ENCODE measurements at places on chromosomes 2 and 18.

DNA sequence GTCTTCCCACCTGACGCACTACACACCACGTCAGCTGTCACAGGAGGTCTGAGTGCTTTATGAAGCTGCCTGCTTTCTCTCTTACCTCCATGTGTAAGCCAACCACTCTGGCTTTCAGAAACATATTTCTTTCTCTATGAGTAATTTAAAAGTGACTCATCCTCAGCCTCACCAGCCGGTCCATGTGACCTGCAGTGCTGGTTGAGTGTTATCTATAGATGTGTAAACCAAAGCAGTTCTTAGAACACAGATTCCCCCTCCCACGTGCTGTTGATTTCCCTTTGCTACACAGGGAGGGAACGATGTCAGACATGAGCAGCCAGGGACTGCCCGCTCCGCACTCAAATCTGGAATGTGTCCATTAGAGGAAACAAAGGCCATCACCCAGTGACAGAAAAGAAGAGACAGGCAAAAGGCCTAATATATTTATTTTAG is 157.8 kb downstream of the BCL2 start:
- H3K4me3 ChIP-seq, result no peak overlapping the region
- peaks cover 6% of the 10 kb centered on the region for H3K4me1 ChIP-seq
- peaks cover 10% of the 10 kb centered on the region for H3K27me3 ChIP-seq
- H3K36me3 ChIP-seq, result peaks cover 1% of the 10 kb centered on the region

- no peak within 1 kb of the TSS for H3K4me3 ChIP-seq
- no peak within 1 kb of the TSS for H3K27ac ChIP-seq
- H3K36me3 ChIP-seq, result no peaks in the 10 kb centered on the region
- peaks cover 4% of the 10 kb centered on the region for H3K4me1 ChIP-seq
Measured at GRCh38 chr2:127645395-127646291, at the start of gene GPR17. GPR17 (plus strand) TSS chr2:127646153; CDS start chr2:127650736, 4,583 bp downstream.

- H3K27me3 ChIP-seq, result peaks cover 76% of the 10 kb centered on the region
- no peak overlapping the region for H3K4me3 ChIP-seq
- DNase-seq, result no peak
- H3K36me3 ChIP-seq, result no peaks in the 10 kb centered on the region
Measured at GRCh38 chr2:65655000-65655399, 222.6 kb upstream of the SPRED2 start.

DNA sequence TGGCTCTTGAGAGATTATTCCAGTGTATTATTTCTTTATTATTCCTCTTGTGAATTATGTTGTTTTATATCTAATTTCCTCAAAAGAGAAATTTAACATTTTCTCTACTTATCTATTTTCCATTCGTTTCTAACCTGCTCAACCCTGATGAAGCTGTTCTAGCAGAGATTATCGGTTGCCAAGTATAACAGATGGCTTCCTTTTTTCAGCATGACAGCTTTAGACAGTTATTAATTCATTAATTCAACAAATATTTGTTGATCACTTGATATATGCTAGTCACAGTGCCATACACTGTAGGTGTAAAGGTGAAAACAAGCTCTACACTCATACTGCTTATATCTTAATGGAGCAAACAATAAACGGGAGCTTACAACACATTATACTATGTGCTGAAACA is 137.9 kb upstream of the UBE2E3 start:
- no peaks in the 10 kb centered on the region for H3K27me3 ChIP-seq
- H3K36me3 ChIP-seq, result no peaks in the 10 kb centered on the region
- H3K4me3 ChIP-seq, result no peak overlapping the region
- H3K27ac ChIP-seq, result no peak overlapping the region

- DNase-seq, result no peak
- no peak overlapping the region for H3K4me3 ChIP-seq
- peaks cover 11% of the 10 kb centered on the region for H3K27me3 ChIP-seq
Measured at GRCh38 chr2:241223211-241224017, 34.9 kb downstream of the ANO7 start.

DNA sequence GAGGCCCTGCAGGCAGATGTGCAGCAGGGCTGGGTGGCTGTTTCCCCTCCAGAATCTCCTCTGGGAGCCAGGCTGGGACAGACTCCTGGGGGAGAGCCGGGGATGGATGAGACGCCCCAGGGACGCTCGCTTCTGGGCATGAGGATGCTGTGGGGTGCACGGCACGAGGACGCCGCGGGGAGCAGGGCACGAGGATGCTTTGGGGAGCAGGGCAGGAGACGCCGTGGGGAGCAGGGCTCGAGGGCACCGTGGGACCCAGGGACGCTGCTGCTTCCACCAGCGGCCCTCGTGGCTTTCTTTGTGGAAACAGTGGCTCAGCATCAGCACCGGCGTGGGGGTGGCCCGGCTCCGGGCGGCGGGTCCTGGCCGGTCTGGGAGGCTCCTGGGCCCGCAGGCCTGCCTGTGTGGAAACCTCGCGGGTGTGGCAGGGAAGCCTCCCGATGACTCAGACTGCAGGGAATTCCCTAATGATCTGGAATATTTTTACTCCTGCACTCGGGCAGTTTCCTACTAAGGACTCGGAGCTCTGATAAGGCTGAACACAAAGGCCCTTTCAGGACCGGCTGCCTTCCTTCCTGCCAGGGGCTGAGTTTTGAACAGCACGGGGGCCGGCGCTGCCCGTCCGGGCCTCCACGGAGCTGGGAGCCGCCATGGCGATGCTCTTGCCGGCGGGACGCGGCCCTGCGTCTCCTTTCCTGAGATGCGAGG is 62.6 kb downstream of the NFATC1 start:
- H3K27me3 ChIP-seq, result no peaks in the 10 kb centered on the region
- peak; percentile 29 for DNase-seq
- H3K4me3 ChIP-seq, result no peak overlapping the region

DNA sequence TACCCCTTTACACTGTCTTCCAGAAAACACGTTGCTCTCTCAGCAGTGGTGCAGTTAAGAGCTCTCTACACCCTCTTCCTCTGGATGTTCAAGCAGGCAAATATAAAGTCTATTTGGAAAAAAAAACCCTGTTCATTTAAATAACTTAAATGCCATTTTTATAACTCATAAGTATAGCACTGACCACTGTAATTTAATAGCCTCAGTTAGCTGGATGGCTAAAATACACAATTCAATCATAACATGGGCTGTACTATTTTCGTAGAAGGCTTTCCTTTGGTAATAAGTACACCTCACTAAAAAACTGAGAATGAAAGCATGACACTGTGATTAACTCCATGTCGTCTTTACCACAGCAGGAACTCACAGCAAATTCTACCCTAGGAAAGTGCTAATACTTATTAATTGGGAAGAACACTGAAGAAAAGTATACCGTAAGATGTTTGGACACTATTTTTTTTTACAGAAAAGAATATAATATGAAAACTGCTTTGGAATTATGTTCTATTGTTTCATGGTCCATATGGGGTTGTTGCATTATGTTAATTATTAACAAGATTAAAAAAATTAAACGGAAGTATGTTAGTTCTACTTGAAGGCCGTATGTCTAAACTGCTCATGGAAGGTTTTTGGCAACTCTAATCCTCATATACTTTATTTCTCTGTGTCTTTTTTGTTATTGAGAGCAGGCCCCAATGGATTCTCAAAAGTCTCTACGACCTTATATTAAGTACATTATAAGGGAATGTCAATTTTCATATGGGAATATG is 269.1 kb downstream of the ZNF385B start:
- H3K27me3 ChIP-seq, result no peaks in the 10 kb centered on the region
- H3K4me3 ChIP-seq, result no peak overlapping the region
- no peaks in the 10 kb centered on the region for H3K4me1 ChIP-seq

DNA sequence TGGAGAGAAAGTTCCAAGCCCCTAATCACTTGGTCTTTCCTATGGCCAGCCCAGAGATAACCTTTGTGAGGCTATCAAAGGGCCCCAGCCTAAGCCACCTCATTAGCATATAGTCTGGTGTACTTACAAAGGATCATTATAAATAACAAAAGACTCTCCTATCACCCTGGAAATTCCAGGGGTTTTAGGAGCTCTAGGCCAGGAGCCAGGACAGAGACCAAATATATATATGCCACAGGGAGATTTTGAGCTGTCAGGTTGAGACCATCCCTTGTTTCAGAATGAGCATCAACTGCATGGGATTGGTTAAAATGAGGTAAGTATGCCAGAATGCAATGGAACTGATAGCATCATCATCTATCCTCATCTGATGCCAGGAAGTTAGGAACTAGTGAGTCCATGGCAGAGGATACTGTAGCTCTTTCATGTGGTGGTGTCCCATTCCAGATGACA is 32.1 kb upstream of the CHRNA1 start:
- no peak for DNase-seq
- peak overlapping the region; percentile 57 for H3K27ac ChIP-seq
- peaks cover 14% of the 10 kb centered on the region for H3K36me3 ChIP-seq
- H3K27me3 ChIP-seq, result no peaks in the 10 kb centered on the region
- no peak overlapping the region for H3K4me3 ChIP-seq

GRCh38 chr2:54428108-54428831 is 27.9 kb upstream of the SPTBN1 start:
- H3K4me3 ChIP-seq, result no peak overlapping the region
- H3K27me3 ChIP-seq, result peaks cover 5% of the 10 kb centered on the region
- H3K36me3 ChIP-seq, result no peaks in the 10 kb centered on the region

DNA sequence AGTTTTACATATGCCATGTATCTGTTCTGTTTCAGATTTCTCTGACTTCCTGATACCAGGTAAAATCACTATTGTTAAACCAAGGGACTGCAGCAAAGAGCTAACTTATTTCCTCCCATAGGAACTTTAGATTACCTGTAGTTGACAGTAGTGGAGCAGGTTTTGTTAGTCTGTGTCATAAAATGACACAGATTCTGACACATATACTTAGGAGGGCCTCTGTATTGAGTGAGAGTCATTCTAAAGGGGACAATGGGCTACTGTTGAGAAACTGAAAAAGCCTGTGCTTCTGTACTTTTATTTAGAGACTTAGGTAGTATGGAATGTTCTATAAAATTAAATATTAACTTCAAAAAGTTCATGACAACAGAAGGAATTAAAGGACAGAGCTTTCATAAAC is 48.2 kb downstream of the KCMF1 start:
- peaks cover 12% of the 10 kb centered on the region for H3K36me3 ChIP-seq
- peaks cover 23% of the 10 kb centered on the region for H3K4me1 ChIP-seq
- no peaks in the 10 kb centered on the region for H3K27me3 ChIP-seq
- peak overlapping the region; percentile 91 for H3K27ac ChIP-seq
- DNase-seq, result no peak
- H3K4me3 ChIP-seq, result no peak overlapping the region

GRCh38 chr2:206083602-206084438 is 2.2 kb downstream of the INO80D start:
- peak overlapping the region; percentile 98 for H3K4me3 ChIP-seq
- H3K4me1 ChIP-seq, result peaks cover 34% of the 10 kb centered on the region
- no peak for DNase-seq
- H3K36me3 ChIP-seq, result no peaks in the 10 kb centered on the region

DNA sequence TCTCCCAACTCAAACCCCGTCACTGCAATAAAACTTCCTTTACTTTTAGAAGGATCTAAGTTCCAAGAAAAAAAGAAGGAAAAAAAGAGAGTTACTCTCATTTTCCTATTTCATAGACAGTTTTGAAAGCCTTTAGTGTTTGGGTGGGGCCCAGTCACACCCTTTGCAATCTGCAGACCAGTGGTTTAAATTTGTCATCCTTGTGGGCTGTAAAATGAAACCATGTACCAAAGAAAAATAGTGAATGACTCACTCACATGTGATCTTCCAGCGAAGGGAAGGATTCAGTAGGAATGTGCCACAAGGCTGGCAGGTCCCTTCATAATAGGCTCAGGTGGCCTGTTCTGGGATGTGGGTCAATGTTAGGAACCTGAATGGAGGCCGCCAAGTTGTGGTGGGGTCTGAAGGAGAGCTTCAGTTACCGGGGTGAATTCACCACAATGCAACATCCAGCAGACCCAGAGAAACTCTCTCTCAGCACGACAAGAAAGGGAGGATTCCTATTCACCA is 28.3 kb downstream of the ANXA4 start:
- no peak for DNase-seq
- peaks cover 33% of the 10 kb centered on the region for H3K36me3 ChIP-seq
- H3K4me1 ChIP-seq, result peaks cover 56% of the 10 kb centered on the region

GRCh38 chr18:50356036-50356945 is 18.6 kb upstream of the SKA1 start:
- DNase-seq, result no peak
- peaks cover 7% of the 10 kb centered on the region for H3K4me1 ChIP-seq
- no peaks in the 10 kb centered on the region for H3K36me3 ChIP-seq
- H3K4me3 ChIP-seq, result no peak overlapping the region

DNA sequence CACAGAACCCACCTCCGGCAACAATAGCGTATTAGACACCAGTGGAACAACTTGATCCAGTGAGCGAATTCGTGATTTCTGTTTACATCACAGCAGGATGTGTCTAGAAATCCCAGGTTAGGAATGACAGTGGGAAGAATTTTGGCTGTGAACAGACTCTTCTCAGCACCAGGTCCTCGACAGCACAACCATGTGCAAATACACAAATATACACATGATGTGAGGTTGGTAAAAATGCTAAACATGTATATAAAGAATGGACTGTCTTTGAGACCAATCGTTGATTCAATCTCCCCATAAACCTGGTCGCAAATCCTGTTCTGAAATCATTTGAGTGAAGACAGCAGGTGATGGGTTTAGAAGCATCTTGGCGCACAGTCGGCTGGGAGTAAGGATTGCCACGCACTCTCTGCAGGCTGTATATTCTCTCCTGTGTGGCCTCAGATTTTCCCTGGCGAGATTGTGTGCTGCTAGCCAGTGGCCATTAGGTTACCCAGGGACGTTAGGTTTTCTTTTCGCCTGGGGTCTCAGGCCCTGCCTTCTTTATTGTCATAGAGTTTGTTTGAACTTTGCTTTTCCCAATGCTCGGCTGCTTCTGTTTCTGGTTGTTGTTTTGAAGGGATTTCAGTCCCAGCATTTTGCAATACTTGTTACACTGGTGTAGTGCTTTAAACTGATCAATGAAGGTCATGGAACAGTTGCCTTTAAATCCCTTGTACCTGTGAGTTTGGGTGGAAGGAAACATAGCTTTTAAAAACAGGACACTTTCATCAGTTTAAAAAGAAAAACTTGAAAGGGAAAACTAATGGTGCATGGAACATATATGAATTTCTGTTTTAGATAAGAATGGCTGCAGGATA is 147.3 kb downstream of the ALPK2 start:
- no peak overlapping the region for H3K4me3 ChIP-seq
- no peak for DNase-seq

GRCh38 chr2:29001806-29002205 is 20.7 kb downstream of the TOGARAM2 start:
- no peak overlapping the region for H3K27ac ChIP-seq
- peaks cover 6% of the 10 kb centered on the region for H3K4me1 ChIP-seq
- no peak for DNase-seq
- H3K4me3 ChIP-seq, result no peak overlapping the region
- H3K36me3 ChIP-seq, result no peaks in the 10 kb centered on the region

DNA sequence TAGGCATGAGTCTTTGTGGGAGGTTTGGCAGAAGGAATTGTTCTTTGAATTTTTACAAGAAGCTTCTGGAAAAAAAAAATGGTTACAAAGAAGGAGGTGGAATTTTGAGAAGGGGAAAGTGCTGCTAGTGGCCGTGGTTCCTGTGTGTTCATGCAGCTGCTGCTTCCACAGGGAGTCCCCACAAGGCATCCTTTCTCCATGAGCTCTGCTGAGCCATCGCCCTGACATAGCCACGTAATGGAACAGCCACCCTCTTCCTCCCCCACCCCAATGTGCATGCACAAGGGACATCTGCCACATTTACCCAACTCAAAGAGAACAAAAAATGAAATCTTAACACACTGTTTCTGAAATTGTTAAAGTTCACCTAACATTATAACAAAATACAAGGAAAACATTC is 529.7 kb downstream of the SATB2 start:
- H3K4me1 ChIP-seq, result peaks cover 2% of the 10 kb centered on the region
- H3K27ac ChIP-seq, result no peak overlapping the region
- no peaks in the 10 kb centered on the region for H3K36me3 ChIP-seq
- DNase-seq, result no peak
- H3K4me3 ChIP-seq, result no peak overlapping the region

- H3K27ac ChIP-seq, result no peak overlapping the region
- DNase-seq, result no peak
- no peak overlapping the region for H3K4me3 ChIP-seq
- no peaks in the 10 kb centered on the region for H3K27me3 ChIP-seq
- H3K36me3 ChIP-seq, result no peaks in the 10 kb centered on the region
- H3K4me1 ChIP-seq, result peaks cover 3% of the 10 kb centered on the region
Measured at GRCh38 chr2:195406886-195407603, 250.0 kb upstream of the SLC39A10 start.
